ENCODE measurements at places on chromosomes 4 and X.
A peak's percentile ranks its signal among the peaks of the same experiment; 100 is the strongest.

GRCh38 chr4:136841526-136841925 lies 690.8 kb downstream of the PCDH18 start:
- no peak for DNase-seq

DNA sequence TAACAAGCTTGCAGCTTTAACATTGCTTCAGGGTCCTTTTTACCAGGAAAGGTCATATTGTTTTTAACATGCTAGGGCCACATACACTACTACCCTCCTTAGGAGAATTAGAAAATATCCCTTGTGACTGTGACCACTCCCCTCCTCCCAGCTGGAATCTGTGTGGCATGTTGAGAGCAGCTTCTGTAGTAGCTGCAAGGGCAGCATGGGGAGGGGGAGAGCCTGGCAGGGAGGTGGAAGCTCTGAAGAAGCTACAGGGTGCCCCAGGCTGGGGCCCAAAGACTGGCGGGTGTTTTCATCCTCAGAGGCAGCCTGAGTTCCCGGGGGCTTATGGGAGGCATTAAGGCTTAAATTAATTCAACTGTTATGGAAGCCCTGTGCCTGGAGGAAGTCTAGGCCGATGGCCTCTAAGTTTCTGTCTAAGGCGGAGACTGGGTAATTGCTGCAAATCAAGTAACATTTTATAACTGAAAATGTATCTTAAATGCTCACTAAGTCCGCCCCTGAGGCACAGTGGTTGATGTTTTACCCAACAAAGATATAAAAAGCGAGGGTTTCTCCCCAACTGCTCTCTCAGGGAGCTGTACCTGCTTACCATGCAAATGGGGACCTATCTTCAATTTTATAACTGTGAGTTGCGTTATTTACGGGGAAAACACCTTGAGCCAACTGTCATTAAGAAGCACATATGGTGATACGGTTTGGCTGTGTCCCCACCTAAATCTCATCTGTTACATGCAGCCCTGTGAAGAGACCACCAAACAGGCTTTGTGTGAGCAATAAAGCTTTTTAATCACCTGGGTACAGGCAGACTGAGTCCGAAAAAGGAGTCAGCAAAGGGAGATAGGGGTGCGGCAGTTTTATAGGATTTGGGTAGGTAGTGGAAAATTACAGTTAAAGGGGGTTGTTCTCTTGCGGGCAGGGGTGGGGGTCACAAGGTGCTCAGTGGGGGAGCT lies 37.4 kb upstream of the STS start:
- DNase-seq = no peak

- no peak for DNase-seq
These were observed 12.6 kb downstream of the CISD2 start for GRCh38 chr4:102881343-102881742.

GRCh38 chrX:46918434-46918833 lies 6.2 kb downstream of the JADE3 start:
- no peak for DNase-seq

DNA sequence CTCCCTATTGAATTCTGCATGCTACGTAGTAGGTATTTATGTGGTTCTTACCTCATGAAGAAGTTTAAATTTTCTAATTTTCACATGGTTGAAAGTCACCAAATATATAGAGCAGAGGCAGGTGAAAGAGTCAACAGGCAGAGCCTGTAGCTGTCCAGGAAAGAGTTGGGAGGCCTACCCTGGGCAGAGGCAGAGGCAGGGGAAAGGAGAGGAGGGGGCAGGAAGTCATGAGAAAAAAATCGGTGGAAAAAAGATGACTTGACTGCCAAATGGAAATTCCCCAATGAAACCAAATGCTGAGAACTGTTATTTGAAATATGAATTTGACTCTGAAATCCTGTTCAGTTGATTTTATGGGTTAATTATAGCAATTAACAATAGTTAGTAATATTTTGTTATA lies 23.1 kb upstream of the GPR34 start:
- no peak for DNase-seq

GRCh38 chr4:89368861-89369260 lies 61.3 kb upstream of the GPRIN3 start:
- DNase-seq = no peak

- peak; percentile 24 for DNase-seq
These were observed 196.5 kb downstream of the SMIM20 start for GRCh38 chr4:26110493-26110892.

GRCh38 chr4:1294424-1294823 lies 4.7 kb downstream of the MAEA start:
- DNase-seq = no peak

GRCh38 chr4:48370260-48371134 lies 29.2 kb downstream of the SLAIN2 start:
- no peak for DNase-seq

- no peak for DNase-seq
These were observed 46.2 kb downstream of the GUCY1B1 start for GRCh38 chr4:155805016-155805415.

DNA sequence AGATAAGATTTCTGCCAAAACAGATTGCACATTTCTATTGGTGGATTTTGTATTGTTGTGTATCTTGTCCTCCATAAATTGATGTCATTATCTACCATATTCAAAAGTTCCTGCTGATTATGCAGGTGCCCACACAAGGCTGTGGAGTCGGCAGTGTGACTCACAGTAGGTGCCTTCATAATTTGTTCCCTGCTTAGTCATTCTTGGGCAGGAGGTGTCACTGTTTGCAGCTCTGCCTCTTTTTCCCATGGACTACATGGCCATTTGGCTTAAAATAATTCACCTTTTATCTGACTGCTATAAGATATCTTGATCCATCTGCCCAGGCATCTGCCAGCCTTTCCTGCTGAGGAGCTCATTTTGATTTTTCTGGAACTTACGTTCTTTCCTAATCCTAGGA lies 33.6 kb upstream of the ENPEP start:
- no peak for DNase-seq

DNA sequence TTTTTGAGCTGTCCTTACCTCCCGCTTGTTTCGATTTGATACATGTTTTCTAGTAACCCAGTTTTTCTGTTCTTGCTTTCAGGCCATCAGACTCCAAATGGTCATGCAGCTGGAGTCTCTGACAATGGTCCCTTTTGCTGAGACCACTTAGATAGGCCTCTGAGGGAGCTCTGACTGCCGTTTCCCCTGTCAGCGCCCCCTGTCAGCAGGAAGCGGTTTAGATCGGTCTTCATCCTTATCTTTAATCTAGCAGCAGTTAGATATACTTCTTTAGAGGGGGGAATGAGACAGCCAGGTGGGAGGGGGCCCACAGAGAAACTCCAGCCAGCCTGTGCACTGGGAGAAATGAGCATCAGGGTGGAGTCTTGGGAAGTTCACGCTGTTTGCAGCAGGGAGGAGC lies 457.9 kb downstream of the GPAT3 start:
- DNase-seq = no peak

All from SW480 (cell line).